ENCODE measurements at places on chromosomes 3 and 15.

GRCh38 chr3:130480736-130481135 lies 36.2 kb upstream of the COL6A6 start:
- peak; percentile 8 for DNase-seq

DNA sequence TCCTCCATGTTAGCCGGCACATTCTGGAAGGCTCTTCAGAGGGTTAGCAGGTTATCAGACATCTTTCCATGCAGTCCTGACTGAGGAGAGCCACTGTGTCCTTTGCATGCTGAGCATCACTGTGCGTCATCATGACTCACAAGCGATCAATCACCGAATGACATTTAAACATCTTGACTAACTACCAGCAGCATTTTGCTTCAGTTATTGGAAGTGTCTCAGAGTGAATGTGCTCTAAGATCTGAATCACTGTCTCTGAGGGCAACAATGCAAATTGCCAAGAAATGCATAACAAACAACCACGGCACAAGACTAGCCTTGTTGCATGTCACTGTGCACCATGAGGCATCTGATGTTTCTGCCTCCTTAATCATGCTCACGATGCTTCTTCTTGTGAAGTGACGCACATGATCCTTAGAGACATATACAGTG lies 18.3 kb upstream of the ATP8B4 start:
- DNase-seq, result no peak

DNA sequence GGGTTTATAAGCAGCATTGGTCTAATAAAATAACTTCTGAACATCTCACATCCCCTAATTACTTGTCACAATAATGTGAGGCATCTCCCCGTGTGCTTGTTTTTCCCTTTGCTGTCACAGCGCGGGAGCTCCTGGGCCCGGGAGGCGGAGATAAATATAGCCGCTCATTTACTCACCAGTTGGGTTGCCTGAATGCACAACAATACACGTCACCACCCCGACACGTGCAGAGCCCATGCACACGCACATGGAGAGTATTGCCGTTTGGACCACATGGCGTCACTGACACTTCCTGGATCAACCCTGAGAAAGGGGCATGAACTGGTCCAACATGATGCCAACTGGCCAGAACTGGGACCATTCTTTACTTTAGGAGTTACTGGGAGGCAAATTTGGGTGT lies 76.2 kb downstream of the MRPL46 start:
- DNase-seq, result no peak

GRCh38 chr3:149376718-149377407 lies 586 bp downstream of the TM4SF1 start:
- DNase-seq, result no peak

DNA sequence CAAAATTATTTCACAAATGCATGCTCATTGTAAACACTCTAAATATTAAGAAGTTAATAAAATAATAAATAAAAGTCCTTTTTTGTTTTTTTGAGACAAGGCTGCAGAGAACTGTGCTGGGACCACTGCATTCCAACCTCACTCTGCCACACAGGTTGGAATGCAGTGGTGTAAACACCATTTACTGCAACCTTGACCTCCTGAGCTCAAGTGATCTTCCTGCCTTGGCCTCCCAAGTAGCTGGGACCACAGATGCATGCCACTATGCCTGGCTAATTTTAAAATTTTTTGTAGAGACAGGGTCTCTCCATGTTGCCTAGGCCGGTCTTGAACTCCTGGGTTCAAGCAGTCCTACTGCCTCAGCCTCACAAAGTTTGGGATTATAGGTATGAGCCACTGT lies 578.4 kb downstream of the ZIC1 start:
- no peak for DNase-seq

GRCh38 chr15:81856634-81857026 lies 189.2 kb downstream of the MEX3B start:
- DNase-seq, result no peak

GRCh38 chr3:134228035-134228434 lies 22.6 kb downstream of the RYK start:
- no peak for DNase-seq

- DNase-seq, result no peak
Observed at GRCh38 chr3:196599734-196600128, 31.3 kb downstream of the FBXO45 start.

- DNase-seq, result no peak
Observed at GRCh38 chr3:76552653-76553052, 487.2 kb upstream of the ROBO2 start.

- DNase-seq, result peak; percentile 93
Observed at GRCh38 chr3:71050538-71051258, 532.8 kb downstream of the FOXP1 start.

DNA sequence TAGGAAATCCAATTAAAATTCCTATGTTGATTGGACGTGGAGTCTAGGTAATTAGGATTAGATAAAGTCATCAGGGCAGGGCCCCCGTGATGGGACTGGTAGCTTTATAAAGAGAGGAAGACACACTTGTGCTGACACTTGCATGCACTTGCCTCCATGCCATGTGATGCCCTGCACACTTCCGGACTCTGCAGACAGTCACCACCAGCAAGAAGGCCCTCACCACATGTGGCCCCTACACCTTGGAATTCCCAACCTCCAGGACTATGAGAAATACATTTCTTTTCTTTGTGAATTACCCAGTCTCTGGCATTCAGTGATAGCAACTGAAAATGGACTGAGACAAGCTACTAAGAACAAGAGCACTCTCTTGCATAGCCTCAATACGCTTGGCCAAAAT lies 90.6 kb downstream of the CRYGS start:
- no peak for DNase-seq

DNA sequence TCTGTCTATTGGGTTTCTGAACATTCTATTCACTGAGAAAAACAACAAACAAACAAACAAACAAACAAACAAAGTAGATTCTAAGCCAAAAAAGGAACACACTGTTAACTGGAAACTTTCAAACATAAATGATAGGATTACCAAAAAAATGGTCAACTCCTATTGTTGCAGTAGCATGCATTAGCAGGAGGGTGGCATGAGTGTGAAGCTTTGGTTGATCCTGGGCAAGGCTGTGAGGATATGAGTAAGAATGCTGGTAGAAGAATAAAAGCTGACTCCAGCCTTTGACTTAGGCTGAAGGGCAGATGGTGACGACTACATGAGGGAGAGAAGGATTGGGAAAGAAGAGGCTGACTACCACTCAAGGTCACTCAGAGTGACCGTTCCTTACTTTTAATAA lies 810.3 kb downstream of the VGLL3 start:
- peak; percentile 1 for DNase-seq

DNA sequence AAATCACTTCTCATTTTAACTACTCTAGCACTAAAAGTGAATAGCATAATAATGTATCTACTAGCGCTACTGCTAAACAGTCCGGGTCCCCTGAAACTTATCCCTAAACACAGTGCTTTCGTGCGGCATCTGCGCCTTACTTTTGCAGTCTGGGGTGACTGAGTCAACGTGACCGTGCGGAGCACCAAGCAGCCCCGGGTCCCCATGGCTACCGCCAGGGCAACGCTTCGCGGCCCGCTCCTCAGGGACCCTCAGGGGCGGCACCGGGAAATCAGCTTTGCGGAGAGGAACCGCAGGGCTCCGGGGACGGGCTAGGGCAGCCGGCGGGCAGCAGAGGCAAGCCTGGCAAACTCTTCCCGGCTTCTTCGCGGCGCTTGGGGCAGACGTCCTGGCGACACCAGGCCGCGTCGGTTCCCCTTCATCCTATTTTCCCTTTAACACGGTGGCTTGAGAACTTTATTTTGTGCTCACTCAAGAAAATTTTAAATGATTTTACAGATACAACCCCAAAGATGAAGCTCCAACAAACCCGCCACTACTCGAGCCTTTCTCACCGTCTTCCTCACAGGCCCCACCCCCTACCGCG lies 757 bp upstream of the DIPK2A start:
- DNase-seq, result no peak

DNA sequence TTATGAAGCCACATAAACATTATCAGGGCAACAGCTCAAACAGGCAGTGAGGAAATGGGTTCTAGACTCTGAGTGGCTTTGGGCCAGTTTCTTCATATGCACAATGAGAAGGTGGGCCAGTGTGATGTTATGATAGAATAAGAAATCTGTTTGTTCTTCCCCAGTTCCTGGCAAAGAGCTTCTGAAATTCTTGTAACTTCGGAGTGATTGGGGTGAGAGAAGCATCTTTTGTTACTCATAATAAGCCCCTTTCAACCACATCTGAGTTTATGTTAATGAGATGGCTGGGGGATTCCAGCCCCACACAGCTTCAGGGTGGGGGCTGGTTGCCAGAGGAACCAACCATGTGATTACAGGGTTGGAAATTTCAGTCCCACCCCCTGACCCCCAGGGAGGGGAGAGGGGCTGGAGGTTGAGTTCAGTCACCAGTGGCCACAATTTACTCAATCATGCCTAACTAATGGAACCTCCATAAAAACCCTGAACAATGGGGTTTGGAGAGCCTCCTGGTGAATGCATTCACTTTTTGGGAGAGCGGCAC lies 57.0 kb upstream of the FRMD4B start:
- no peak for DNase-seq

GRCh38 chr15:75666823-75667501 lies 19.2 kb downstream of the SNX33 start:
- DNase-seq, result peak; percentile 87

DNA sequence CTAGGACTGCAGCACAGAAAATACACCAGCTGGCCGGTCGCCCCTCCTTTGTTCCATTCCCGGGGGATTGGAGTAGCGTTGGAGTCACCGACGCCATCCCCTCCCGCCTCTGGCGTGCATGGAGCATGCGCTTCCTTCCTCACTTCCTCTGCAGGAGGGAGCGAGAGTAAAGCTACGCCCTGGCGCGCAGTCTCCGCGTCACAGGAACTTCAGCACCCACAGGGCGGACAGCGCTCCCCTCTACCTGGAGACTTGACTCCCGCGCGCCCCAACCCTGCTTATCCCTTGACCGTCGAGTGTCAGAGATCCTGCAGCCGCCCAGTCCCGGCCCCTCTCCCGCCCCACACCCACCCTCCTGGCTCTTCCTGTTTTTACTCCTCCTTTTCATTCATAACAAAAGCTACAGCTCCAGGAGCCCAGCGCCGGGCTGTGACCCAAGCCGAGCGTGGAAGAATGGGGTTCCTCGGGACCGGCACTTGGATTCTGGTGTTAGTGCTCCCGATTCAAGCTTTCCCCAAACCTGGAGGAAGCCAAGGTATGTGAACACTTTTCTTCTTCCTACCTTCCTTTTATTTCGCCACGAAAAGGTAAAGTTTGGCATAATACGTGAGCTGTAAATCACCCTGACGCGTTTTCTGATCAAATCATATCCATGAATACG lies at the start of gene SCG3:
TSS of gene SCG3 (plus strand) at position 201 of the 661 bp plus-strand sequence. CDS start at position 454, 253 bp downstream.
- DNase-seq, result peak; percentile 75

- DNase-seq, result peak; percentile 72
Observed at GRCh38 chr3:27310688-27311087, 58.5 kb downstream of the NEK10 start.

DNA sequence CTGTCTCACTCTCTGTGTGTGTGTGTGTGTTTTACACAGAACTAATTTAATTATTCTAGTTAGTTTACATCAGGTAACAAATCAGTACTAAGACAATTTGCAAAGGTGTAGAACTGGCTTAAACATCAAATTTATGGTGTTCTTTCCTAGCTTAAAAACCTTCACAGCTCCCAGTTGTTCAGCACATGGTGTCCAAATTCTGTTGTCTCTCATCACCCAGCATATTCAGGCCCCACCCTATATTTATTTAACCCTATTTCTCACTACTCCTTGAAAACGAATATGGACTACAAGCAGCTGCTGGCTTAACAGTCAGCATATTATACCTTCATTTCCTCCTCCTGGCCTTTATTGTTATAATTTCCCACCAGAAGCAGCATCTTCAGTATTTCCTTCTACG lies 1.2 kb downstream of the IL20RB start:
- DNase-seq, result no peak

DNA sequence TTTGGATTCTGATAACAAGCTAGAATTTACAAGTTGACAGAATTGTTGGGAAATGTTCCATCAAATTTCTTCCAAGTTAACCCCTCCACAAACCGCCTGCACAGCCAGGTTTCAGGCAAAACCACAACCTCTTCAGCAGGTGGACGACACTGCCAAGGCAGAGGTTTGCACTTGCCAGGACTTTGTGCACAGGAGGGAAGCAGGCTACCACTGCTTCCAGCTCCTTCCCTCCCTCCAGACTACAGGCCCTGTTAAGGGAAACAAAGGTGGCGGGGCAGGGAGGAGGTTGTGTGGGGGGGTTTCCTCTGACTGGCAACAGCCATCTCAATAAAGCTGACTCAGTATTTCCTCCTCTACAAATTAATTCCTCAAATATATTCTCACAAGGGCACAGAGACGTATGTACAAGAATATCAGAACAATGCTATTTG lies 42.2 kb downstream of the TBC1D2B start:
- DNase-seq, result no peak

- peak; percentile 21 for DNase-seq
Observed at GRCh38 chr3:112751564-112752512, 94.8 kb downstream of the CD200R1L start.

- DNase-seq, result no peak
Observed at GRCh38 chr3:176041812-176042211, 1155.5 kb downstream of the TBL1XR1 start.

DNA sequence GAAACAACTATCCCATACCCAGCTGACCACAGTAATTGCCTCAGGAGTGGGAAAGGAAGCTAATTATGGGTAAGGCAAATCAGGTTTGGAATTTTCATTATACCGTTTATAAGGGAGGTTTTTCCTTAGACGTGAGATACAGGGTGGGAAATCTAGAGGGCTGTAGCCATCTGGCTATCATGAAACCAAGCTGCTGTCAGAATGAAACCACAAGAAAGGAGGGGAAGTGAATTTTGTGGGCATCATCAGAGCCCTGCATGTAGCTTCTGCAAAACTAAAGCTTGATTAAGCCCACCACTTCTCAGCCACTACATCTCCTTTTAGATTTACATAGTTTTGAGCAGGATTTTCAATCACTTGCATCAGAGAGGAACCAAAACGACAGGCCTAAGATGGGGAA lies 893.5 kb downstream of the TUSC7 start:
- no peak for DNase-seq

GRCh38 chr15:27623560-27624305 lies 475.4 kb downstream of the OCA2 start:
- no peak for DNase-seq

- no peak for DNase-seq
Observed at GRCh38 chr15:78842519-78842918, 30.2 kb upstream of the MORF4L1 start.

- no peak for DNase-seq
Observed at GRCh38 chr15:101495334-101496197, 6.1 kb upstream of the PCSK6 start.

DNA sequence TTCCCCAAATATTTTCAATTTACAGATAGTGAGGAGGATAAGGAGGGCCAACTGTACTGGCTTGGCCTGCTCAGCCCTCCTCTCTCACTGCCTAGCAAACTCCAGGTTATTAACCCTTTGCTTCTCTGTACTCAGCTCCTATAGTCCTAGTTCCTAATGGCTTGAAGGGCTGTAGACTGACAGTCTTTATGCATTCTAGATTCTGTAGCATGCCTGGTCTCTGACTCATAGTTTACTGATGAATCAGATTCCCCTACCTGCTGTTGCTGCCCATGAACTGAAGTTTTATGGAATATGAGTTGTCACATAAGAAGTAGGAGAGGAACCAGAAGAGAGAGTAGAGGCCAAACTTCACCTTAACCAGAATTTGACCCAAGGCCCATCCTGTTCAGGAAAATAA lies 27.1 kb upstream of the MAP3K13 start:
- DNase-seq, result peak; percentile 86
